Renal cortex interstitium (tissue), 15 donors: ENCODE measurements at places on chromosomes 2 and 18. TPM values are rescaled to one million over a fixed set of nuclear protein-coding genes. Genes with fewer than 3 reads are reported as not detected.

STRADB gene
- polyA plus RNA-seq: 70.8 TPM

DNA sequence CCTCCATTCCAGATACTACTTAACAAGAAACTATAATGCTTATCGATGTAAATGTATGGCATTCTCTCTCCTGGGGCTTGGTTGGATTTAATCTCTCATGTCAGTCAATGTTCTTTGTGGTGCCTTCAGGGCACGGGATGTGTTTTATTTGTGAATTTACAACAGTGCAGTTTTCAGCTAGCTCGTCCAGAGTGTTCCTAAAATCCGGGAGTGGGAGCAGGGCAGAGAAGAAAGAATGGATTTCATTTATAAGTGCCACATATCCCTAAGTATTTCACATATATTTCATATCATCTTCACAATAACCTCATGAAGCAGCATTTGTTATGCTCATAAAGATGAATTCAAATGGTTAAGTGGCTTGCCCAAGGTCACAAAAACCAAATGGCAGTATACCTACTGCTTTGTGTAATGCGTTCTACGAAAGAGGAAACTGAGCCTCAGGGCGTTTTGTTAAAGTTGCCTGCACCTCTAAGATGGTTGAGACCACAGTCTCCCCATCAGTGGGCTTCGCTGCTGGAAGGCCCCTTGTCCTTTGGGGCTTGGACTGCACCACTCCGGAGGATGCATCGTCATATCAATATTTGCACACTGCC, 134.7 kb upstream of the MGAT5 start:
- no peak for DNase-seq

ESPNL gene
- polyA plus RNA-seq: 1.9 TPM

GRCh38 chr2:235627682-235628081, 133.8 kb downstream of the AGAP1 start:
- DNase-seq: no peak

- no peak for DNase-seq
Measured at GRCh38 chr18:33826151-33826550, 248.1 kb downstream of the ASXL3 start.

MEP1B gene
- not detected for polyA plus RNA-seq

- DNase-seq: no peak
Measured at GRCh38 chr18:78773819-78774218, 205.8 kb upstream of the SALL3 start.

SGPP2 gene
- 27.4 TPM for polyA plus RNA-seq

DNA sequence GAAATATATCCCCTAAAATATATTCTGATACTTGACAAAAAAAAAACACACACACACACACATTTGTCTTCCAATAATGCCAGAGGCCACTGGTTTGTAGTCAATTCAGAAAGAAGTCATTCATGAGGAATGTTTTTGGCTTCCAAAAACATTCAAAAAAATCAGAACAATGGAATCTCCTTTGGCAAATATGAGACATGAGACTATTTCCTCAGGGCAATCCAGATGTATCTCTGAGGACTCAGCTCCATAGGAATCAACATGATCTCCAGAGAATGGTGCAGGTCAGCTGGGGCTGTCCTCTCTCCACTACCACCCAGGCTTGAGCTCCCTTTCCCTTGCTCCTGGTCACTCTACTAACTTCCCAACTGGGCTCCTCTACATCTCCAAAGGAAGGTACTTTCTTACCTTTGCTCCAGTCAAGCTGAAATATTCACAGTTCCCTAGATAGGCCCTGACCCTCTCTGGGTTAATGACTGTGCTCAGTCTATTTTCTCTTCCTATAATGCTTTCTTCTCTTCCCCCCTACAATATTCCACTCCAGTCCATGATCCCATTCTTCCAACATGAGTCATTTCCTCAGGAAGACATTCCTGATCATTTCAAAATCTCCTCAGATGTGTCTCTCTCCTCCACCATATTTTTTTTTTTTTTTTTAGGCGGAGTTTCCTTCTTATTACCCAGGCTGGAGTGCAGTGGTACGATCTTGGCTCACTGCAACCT, 145.3 kb downstream of the C1D start:
- DNase-seq: no peak

MAL gene
- 271 TPM for polyA plus RNA-seq

DNA sequence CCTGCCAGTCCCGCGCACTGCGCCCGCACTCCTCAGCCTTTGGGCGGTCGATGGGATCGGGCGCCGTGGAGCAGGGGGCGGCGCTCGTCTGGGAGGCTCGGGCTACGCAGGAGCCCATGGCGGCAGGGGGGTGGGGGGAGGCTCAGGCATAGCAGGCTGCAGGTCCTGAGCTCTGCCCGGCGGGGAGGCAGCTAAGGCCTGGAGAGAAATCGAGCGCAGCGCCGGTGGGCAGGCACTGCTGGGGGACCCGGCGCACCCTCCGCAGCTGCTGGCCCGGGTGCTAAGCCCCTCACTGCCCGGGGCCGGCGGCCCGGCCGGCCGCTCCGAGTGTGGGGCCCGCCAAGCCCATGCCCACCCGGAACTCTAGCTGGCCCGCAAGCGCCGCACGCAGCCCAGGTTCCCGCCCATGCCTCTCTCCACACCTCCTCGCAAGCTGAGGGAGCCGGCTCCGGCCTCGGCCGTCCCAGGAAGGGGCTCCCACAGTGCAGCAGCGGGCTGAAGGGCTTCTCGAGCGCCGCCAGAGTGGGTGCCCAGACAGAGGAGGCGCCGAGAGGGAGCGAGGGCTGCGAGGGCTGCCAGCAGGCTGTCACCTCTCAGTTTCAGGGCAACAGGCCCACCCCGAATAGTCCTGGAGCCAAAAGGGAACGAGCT, 74.1 kb downstream of the PSMG2 start:
- DNase-seq: no peak

RTP5 gene
- polyA plus RNA-seq: not detected

RAB31 gene
- 30.4 TPM for polyA plus RNA-seq

KCNJ13 gene
- polyA plus RNA-seq: 2.8 TPM

GRCh38 chr2:59538398-59538911, 1015.0 kb downstream of the BCL11A start:
- DNase-seq: no peak

CCDC142 gene
- polyA plus RNA-seq: 11.5 TPM

SLC23A3 gene
- 35.0 TPM for polyA plus RNA-seq

DNA sequence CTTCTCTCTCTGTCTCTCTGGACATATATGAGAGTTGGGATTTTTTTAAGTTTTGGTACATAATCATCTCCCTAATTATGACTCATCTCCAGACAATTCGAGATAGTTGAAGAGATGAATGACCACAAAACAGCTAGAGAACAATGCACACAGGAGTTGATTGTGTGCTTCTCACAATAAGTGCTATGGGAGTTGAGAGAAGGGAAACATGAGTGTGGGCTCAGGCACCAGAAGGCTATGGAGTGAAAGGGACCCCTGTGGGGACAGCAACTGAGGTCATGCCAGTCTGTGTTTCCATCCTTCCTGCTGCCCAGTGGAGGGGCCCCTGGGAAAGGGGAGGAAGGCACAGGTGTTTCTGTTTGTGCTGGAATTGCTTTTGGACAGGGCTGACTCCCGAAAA, 6.5 kb upstream of the YWHAQ start:
- DNase-seq: no peak

SLC5A7 gene
- 0.54 TPM for polyA plus RNA-seq

- DNase-seq: no peak
Measured at GRCh38 chr18:27780061-27780745, 396.7 kb downstream of the CDH2 start.

SLC30A3 gene
- 7.6 TPM for polyA plus RNA-seq

GRCh38 chr18:10413722-10414121, 40.7 kb upstream of the APCDD1 start:
- no peak for DNase-seq

- no peak for DNase-seq
Measured at GRCh38 chr18:8673256-8674209, 31.8 kb upstream of the MTCL1 start.

DNA sequence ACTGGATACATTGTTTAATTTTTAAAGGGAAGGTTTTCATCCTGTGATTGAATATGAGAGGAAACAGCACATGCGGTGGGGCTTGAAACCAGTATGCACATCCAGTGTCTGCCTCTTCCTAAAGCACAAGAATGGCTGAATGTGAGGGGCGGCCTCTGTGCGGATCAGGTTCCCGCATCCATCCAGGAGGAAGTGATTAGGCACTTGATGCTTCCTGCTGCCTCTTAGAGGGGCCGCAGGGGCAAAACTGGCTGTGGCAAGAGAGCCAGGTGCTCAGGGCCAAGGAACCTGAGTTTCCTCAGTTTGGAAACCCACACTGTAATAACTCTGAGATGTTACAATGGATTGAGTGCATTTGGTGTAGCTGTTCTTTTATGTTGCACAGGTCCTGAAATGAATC, 48.8 kb downstream of the THNSL2 start:
- no peak for DNase-seq

DNA sequence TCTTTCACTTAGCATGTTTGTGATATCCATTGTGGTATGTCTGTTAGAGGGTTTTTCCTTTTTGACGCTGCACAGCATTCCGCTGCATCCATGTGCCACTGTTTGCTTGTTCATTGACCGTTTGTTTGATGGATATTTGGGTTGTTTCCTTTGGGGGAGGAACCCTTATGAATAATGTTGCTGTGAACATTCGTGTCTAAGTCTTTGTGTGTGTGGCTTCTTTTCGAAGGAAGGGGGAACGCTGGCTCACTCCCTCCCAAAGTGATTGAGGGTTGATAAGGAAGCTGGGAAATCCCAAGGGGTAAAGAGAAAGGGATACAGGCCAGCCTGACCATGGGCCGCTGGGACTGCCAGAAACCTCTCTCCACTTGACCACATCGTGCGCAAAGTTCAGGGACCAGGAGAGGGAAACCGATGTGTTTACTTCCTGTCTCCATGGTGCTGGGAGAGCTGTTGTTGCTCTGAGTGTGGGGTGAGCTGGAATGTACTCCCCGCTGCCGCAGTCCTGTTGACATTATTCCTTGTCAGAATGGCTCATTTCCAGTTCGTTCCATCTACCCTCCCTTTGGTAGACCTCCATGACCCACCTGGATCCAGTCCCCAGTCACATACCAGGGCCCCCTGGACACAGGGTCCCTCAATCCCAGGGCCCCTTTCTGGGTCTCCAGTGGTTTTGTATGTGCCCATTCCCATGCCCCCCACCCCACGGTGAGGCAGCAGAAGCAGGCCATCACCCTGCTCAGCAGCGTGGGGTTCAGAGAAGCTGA, 39.6 kb downstream of the HS1BP3 start:
- DNase-seq: peak; percentile 79

MC4R gene
- 0.22 TPM for polyA plus RNA-seq

DNA sequence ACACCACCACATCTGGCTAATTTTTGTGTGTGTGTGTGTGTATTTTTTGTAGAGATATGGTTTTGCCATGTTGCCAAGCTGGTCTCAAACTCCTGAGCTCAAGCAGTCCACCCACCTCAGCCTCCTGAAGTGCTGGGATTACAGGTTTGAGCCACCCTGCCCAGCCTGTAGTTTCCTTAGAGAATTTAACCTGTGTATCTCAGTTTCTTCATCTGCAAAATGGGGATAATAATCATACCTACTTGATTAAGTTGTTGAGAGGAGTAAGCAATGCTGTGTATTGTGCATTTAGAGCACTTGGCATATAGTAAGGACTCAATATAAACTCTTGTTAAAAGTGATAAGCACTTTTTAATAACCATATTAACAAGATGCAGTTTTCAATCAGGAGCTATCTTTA, 6.3 kb upstream of the SANBR start:
- DNase-seq: no peak

GRCh38 chr2:39024833-39025232, 96.0 kb downstream of the SOS1 start:
- no peak for DNase-seq

TDRD15 gene
- polyA plus RNA-seq: 0.03 TPM

GRCh38 chr18:59057969-59058368, 81.7 kb upstream of the SEC11C start:
- DNase-seq: no peak
